ENCODE measurements at places on chromosomes 12 and 14. TPM values are rescaled to one million over a fixed set of nuclear protein-coding genes. Genes with fewer than 3 reads are reported as not detected.

The CFAP54 gene
- polyA plus RNA-seq = 1.0 TPM

The SIRT4 gene
- polyA plus RNA-seq = 0.48 TPM

GRCh38 chr12:66905201-66905600 lies 226.3 kb upstream of the GRIP1 start:
- no peaks in the 10 kb centered on the region for H3K36me3 ChIP-seq
- no peak overlapping the region for H3K4me3 ChIP-seq
- peaks cover 12% of the 10 kb centered on the region for H3K4me1 ChIP-seq
- H3K27me3 ChIP-seq = no peaks in the 10 kb centered on the region

DNA sequence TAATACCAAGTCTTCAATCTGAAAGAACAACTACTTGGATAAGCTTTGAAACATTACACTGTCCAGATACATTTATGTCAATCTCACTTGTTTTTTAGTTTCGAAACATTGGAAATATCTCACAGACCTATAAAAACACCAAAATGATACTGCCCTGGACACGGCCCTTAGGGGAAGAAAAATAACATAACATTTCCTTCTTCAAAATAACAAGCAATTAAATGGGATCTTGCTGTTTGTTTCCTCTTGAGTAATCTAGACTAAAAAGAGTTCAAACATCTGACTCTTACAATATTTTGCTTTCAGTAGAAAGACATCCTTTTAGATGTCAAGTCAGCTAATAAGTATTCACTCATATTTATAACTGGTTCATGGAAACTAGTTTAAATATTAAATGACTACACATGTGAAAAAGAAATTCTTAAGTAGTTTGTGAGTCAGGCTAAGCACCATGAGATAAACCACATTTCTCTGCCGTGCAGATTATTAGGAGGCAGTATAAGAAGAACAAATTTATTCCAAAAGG lies 87.5 kb downstream of the EPS8 start:
- H3K27me3 ChIP-seq = no peaks in the 10 kb centered on the region
- H3K4me3 ChIP-seq = no peak overlapping the region
- no peak for DNase-seq
- H3K36me3 ChIP-seq = no peaks in the 10 kb centered on the region
- H3K4me1 ChIP-seq = no peaks in the 10 kb centered on the region
- H3K27ac ChIP-seq = no peak overlapping the region

- no peaks in the 10 kb centered on the region for H3K36me3 ChIP-seq
- no peak overlapping the region for H3K27ac ChIP-seq
- H3K27me3 ChIP-seq = no peaks in the 10 kb centered on the region
- H3K4me1 ChIP-seq = peaks cover 18% of the 10 kb centered on the region
Observed at GRCh38 chr14:91032248-91032647, 28.2 kb downstream of the RPS6KA5 start.

GRCh38 chr12:56600753-56601152 lies 29.4 kb downstream of the BAZ2A start:
- no peaks in the 10 kb centered on the region for H3K4me1 ChIP-seq
- no peaks in the 10 kb centered on the region for H3K27me3 ChIP-seq
- H3K36me3 ChIP-seq = peaks cover 44% of the 10 kb centered on the region

GRCh38 chr12:44287545-44287944 lies 451.7 kb downstream of the TMEM117 start:
- no peaks in the 10 kb centered on the region for H3K36me3 ChIP-seq
- no peaks in the 10 kb centered on the region for H3K4me1 ChIP-seq
- H3K27ac ChIP-seq = no peak overlapping the region
- DNase-seq = no peak
- no peak overlapping the region for H3K4me3 ChIP-seq

Data from GM12878 (cell line).